T-helper 1 cell (primary cell): ENCODE measurements at places on chromosomes 5 and 9.

DNA sequence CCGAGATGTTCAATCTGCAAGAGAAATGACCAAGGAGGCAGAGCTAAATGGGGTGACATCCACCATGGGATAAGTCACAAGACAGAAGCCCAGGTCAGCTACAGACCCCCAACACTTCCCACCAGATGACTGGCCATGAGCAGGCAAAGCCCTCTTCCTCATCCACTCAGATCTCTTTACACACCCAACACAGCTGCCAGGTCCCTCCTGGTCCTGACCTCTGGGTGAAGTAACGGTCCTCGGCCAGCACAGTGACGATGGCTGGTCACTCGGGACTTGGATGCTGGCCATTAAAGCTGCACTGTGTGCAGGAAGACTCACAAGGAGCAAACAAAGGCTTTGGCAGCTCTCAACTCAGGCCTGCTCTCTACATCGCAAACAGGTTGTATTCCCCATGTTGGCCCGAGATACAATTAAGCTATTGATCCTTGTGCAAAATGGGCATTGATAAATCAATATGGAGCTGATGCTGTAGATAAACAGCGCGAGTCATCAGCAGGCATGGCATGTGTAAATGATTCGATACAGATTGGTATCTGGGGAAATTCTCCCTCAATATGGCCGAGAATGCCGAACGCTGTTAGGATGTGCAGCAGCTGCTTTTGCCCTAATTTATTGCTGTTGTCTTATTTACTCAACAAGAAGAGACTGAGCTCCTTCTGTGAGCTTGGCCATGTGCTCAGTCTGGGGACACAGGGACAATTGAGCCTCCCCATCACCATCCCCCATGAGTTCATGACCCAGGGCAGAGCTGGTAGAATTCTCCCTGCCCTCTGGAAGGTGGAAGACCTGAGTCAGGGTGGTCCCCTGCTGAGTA is 98.7 kb downstream of the C5orf15 start:
- DNase-seq: no peak

DNA sequence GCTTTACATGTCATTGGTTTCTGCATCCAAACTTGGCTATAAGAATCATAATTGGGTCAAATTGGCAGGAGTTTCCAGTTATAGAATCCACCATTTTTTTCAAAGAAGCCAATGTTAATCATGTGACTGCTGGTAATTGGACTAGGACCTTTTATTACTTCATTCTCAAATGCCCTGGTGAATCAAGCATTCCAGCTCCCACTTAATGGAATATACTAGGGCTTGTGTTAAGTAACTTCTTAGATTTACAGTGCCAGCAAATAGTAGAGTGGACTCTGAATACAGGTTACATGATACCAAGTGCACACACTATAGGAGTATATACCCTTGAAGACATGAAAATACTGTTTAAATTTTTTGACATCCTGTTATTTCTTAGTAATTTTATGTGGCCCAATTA is 96.7 kb downstream of the NUDT12 start:
- DNase-seq: no peak

DNA sequence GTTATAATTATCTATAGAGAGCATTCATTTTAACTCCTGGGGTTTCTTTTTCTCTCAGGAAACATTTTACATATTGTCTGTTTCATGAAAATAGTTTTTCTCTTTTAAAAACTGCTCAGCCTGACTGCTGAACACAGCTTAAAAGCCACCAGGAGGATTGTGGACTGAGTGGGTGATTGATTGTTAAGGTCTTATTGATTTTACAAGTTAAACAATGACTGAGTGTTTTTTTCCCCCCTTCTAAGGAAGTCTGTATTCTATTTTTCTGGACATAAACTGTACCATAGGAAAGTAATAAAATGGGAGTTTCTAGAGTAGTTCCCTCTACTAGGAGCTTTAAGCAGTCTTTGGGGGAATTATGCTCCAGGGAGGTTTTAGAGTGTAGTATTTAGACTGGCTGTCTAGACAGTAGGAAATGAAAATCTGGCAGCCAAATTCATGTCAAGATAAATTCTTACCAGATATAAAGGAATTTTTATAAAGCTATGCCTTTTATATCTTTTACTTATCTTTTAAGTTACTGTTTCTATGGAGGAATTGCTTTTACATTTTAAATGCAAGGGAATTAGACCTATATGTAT is 463.9 kb downstream of the PRR16 start:
- DNase-seq: no peak

GRCh38 chr9:89805571-89806292 is 200.9 kb downstream of the GADD45G start:
- DNase-seq: no peak

DNA sequence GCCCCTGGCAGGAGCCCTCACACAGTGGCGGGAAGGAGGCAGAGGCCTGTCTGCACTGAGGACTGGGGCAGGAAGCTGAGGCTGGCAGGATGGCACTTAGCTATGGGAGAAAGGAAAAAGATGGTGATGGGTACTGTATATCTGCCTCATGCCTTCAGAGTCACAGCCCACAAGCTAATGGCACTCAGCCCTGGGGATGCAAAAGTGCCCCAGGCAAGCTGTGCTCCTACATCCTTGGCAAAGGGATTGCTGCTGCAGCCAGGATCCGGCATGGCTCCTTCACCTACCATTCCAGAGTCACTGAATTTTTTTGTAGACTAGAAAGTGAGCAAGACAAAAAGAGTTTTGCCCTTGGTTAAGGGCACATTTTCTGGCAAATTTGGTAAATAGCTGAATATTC is 8.7 kb downstream of the ACSL6 start:
- DNase-seq: no peak

- DNase-seq: no peak
Observed at GRCh38 chr9:37201581-37201980, 81.2 kb downstream of the ZCCHC7 start.

DNA sequence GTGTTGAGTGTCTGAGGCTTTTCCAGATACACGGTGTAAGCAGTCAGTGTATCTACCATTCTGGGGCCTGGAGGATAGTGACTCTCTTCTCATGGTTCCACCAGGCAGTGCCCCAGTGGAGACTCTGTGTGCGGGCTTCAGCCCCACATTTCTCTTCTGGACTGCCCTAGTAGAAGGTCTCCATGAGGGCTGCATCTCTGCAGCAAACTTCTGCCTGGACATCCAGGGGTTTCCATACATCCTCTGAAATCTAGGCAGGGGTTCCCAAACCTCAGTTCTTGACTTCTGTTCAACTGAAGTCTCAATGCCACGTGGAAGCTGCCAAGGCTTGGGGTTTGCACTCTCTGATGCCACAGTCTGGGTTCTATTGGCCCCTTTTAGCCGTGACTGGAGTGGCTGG is 256.6 kb upstream of the ITGA1 start:
- DNase-seq: no peak

- DNase-seq: no peak
Observed at GRCh38 chr5:141966963-141967333, 2.0 kb upstream of the RNF14 start.

GRCh38 chr5:127311349-127311748 is 20.8 kb downstream of the MEGF10 start:
- no peak for DNase-seq

DNA sequence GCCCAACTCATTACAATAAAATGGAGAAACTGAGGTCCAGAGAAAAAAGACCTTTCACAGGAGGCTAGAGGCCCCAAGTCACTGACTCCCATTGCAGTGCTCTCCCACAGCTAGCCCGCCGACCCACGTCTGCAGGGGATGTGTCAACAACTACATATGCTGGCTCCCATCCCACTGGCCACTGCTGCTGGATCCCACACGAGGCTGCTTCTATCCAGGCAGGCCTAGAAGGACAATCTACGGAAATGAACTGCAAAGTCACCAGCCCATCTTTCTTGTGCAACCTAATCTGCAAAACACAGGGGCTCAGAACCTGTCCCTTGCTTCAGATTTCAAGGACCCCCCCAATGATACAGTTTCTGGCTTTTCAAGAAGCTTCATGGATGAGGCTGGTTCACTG is 24.0 kb downstream of the RAPGEF1 start:
- DNase-seq: no peak

GRCh38 chr5:94072116-94072515 is 330.7 kb upstream of the POU5F2 start:
- DNase-seq: no peak

- DNase-seq: no peak
Observed at GRCh38 chr9:4984171-4984620, 876 bp upstream of the JAK2 start.

- no peak for DNase-seq
Observed at GRCh38 chr5:130550562-130550928, 614.5 kb downstream of the HINT1 start.

- DNase-seq: no peak
Observed at GRCh38 chr5:81971111-81971711, 612 bp upstream of the ATG10 start.

DNA sequence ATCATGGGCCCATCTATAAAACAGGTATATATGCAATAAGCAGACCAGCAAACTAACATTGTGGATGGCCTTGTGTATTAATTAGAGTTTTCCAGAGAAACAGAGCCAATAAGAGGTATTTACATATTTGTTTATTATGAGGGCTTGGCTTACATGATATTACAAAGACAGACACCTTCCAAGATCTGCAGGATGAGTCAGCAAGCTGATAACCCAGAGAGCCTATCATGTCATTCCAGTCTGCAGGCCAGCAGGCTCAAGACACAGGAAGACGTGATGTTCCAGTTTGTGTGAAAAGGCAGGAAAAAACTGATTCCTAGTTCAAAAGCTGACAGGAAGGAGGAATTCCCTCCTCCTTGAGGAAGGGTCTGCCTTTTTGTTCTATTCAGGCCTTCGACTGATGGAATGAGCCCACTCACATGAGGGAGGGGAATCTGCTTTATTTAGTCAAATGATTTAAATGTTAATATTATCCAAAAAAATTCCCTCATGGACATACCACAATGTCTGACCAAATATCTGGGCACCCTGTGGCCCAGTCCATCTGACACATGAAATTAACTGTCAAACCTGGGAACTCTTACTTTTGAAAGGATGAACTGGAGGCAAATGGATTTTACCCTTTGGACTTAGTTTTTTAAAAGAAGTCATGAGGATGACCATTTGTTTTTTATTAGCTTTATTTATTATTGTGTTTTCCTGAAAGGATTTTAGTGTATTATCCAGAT is 161.2 kb upstream of the CHD1 start:
- no peak for DNase-seq

- DNase-seq: no peak
Observed at GRCh38 chr5:58469896-58470295, 10.0 kb upstream of the PLK2 start.

DNA sequence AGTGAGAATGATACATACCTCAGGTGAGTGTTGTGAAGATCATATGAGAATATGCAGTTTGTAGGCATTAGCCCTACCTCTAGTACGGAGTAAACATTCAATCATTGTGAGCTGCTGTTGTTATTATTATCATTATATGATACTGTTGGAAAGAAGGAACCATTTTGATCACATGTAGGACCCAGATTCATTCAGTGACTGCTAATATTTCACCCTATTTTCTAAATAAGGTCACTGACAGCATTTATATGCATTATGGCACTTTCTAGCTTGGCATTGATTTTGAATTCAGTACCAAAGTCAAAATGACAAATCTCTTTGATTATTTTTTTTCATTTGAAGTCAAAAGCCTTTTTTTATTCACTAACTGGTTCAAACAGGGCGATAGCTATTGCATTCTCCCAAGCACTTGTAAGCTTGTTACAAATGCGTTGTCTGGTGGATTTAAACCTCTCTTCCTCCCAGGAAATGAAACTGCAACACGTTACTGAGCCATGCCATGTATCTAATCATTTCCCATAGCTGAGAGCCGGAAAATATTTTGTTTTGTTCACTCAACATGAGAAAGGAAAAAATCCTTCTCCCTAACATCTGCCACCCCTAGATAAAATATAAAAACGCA is 320.8 kb upstream of the SGCD start:
- DNase-seq: no peak

GRCh38 chr5:106801554-106801953 is 869.2 kb downstream of the EFNA5 start:
- no peak for DNase-seq

GRCh38 chr5:44183753-44184152 is 205.5 kb downstream of the FGF10 start:
- DNase-seq: no peak

DNA sequence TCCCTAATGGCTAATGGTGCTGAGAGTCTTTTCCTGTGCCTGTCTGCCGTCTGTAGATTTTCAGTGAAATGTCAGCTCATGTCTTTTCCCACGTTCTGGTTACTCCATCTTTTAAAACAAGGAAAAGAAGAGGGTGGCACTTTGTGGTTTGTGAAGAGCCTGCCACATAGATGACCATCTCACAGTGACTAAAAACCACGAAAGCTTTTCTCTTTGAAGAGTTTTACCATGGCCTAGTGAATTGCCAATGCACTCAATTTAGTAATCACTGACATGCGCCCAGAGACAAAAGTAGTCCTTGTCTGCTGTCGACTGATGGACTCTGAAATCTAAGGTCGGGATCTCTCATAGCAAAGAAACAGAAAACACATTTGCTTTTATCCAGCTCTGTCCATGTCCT is 50.4 kb downstream of the SPATA31C2 start:
- no peak for DNase-seq

GRCh38 chr5:171654881-171655280 is 130.7 kb upstream of the SMIM23 start:
- no peak for DNase-seq

- no peak for DNase-seq
Observed at GRCh38 chr5:122615146-122615545, 159.7 kb upstream of the SNX2 start.

DNA sequence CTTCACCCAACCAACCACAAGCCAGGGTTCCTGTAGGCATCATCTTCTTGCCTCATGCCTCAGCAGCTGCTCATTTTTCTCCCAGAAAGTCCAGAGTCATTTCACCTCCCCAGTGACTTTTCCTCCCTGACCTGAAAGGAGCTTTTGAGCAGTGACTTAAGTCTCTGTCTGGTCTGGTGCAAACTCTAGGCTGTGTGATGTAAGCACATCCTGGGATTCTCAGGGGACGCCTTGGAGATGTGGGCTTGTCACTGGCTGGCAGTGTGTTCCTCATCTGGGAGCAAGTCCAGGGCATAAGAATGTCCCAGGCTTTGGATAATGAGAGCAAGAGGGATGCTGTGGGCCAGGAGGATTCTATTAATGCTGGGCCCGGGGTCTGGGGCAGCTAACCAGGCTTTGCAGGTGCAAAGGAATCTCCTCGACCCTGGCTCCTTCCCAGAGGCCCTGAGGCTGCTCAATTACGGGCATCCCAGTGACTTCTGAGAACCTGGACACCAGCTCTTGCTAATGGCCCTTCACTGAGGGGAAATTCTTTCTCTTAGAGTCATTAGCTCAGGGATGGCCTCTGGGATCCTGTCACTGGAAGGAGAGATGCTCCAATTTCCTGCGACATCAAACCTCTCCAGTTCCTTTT is 211.0 kb upstream of the PANK3 start:
- no peak for DNase-seq

DNA sequence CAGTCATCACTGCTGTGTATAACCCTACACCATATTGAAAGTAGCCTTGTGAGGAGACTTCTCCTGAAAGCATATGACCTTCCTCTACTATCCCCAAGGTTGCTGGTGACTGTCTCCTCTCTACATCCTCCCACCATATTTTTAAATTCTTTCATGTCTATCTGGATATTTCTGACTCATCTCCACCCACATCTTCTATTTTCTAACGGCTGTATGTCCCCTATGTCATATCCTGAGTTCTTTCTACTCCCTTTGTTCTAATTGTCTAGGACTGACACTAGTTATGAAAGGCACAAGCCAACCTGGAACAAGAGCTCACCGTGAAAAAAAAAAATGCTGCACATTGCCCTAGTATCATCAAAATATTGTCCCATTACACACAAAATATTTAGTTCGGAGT is 218.3 kb upstream of the ZNF462 start:
- no peak for DNase-seq
